GF-D8 (cell line): ENCODE measurements at places on chromosomes 1 and 21.

- no peak for DNase-seq
Measured at GRCh38 chr1:77847621-77848080, 40.8 kb upstream of the NEXN start.

DNA sequence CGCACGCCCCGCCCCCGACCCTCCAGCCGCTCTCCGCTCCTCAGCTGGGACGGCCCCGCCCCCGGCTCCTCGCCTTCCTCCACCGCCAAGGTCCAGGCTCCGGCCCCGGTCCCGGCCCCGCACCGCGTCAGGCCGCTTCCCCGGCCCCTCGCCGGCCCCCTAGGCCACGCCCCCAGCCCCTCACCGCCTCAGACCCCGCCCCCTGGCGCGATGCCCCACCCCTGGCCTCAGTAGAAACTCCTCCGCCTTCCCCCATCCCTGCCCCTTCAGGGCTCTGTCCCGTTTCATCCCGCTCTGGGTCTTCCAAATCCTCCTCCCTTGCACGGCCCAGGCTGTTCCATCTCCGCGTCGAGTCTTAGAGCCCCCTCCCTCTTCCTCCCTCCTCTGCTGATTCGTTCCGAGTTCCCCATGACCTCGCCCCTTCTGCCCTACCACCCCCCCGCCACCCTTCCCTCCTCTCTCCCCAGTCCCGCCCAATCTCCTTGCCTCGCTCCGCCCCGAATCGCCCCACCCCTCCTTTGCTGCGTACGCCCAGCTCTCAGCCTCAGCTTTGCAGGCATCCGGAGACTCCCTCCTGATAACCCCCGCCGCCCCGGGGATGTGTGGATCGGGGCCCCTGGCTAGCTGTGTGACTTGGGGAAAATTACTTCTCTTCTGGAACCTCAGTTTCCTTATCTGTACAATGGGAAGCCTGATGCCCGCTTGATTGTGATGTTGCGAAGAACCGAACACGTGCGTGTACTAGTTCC is 448 bp upstream of the ASAP3 start:
- DNase-seq: no peak

DNA sequence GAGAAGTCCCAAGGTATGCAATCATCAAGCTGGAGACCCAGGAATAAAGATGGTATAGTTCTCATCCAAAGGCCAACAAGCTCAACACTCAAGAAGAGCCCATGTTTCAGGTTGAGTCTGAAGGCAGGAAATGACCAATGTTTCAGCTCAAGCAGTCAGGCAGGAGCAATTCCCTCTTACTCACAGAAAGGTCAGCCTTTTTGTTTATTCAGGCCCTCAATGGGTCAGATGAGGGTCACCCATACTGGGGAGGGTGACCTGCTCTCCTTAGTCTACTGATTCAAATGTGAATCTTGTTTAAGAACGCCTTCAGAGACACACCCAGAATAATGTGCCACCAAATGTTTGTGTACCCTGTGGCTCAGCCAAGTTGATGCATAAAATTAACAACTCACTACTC is 262.4 kb downstream of the USP25 start:
- DNase-seq: no peak

DNA sequence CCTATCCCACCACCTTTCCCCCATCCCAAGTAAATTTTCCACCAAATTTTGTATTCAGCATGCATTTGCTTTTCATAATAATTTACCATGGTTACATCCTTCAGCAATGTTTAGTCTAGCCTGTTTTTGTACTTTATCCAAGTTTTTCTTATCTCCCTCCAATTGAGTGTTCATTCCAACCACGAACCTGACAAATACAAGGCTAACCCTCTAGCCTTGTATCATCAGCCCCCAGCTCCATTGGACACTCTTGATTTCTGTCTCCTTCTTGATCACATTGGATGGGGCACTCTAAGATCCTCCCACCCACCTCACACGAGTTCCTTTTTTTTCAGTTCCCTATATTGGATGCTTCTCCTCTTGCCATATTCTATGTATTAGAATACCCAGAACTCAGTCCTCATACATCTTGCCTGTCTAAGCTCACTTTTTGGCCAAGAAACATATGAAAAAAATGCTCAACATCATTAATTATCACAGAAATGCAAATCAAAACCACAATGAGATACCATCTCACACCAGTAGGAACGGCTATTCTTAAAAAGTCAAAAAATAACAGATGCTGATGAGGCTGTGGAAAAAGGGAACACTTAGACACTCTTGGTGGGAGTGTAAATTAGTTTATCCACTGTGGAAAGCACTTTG is 40.5 kb upstream of the SLC35F3 start:
- no peak for DNase-seq

- DNase-seq: no peak
Measured at GRCh38 chr21:29436143-29436542, 137.4 kb downstream of the BACH1 start.

DNA sequence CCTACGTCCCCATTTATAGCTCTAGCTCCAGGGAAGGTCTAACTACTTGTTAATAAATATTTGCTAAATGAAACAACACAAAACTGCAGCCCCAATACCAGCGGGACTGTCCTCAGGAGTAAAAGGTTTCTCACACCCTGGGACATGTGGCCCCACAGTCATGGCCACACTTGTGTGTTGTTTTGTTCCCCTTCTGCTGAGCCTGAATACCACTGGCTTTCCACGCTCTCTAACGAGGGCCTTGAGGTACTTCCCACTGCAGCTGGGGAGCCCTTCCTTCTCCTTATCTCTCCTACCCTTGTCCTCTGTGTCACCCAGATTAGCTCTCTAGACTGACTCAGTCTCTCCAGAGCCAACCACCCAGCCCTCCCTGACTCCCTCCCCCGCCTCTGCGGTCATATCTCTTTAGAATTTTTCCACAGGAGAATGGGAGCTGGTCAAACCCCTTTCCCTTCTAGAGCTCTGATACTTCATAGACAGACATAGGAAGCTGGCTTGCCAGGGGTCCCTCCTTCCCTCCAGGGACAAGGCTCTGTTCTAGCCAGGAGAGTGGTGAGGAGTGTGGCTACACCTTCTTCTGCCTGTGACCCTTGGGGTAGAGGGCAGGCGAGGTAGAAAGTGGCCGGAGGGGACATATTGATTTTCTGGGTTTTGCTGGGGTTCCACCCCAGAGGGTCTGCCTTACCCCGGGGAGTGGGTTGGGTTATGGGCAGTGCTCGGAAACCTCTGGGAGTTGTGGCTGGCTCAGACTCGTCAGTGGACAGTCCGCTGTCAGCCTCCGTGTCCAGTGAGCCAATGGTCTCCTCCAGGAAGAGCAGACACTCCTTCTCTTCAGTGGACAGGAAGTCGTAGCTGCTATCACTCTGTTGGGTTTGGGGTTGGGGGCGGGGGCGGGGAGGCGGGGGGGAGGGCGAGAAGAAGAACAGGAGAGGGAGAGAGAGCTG is 8.1 kb downstream of the C1orf116 start:
- DNase-seq: peak; percentile 38

GRCh38 chr1:3657096-3657475 is 4.8 kb downstream of the TP73 start:
- DNase-seq: no peak

DNA sequence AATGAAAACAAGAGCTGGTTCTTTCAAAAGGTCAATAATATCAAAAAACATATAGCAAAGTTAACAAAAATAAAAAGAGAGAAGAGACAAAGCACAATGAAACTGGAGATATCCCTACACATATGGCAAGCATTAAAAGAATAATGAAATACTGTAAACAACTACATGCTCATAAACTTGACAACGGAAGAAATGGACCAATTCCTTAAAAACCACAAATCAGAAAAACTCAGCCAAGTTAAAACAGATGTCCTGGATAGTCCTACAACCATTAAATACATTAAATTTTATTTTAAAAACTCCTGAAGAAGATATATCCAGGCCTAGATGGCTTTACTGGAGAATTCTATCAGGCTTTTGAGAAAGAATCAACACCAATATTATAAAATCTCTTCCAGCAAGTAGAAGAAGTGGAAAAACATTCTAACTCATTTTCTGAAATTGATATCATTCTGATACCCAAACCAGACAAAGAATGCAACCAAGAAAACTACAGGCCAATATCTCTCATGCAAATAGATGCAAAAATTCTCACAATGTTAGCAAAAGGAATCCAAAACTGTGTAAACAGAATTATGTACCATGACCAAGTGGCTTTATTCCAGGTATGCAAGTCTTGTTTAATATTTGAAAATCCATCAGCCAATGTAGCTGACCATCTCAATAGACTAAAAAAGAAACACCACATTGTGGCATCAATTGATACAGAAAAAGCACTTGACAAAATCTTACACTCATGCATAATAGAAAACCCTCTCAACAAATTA is 56.1 kb upstream of the LRRC7 start:
- no peak for DNase-seq

GRCh38 chr1:207754974-207755700 is 3.3 kb downstream of the CD46 start:
- peak; percentile 46 for DNase-seq

GRCh38 chr1:93661829-93662474 is 19.7 kb downstream of the BCAR3 start:
- no peak for DNase-seq

- no peak for DNase-seq
Measured at GRCh38 chr1:1921459-1921862, 2.4 kb upstream of the TMEM52 start.
